Mesenteric fat pad (tissue), 1 donor: ENCODE measurements at places on chromosomes 3 and 15.

DNA sequence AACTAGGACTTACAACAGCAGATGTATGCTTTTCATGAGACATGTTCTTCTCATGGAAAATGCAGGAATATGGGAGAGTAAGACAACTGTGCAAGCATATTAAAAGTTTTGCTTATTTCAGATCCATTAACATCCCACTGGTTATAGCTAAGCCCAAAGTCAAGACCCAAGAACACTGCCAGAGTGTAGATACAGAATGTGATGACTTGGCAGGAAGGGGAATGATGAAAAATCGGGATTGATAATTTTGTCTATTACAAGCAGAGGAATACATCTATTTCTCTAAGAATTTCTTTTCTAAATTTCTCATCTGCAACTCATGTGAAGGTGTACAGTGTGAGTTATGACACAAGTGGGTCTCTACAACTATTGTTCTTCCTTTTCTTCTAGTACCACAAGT, 76.4 kb downstream of the SPATA16 start:
- DNase-seq, result no peak

DNA sequence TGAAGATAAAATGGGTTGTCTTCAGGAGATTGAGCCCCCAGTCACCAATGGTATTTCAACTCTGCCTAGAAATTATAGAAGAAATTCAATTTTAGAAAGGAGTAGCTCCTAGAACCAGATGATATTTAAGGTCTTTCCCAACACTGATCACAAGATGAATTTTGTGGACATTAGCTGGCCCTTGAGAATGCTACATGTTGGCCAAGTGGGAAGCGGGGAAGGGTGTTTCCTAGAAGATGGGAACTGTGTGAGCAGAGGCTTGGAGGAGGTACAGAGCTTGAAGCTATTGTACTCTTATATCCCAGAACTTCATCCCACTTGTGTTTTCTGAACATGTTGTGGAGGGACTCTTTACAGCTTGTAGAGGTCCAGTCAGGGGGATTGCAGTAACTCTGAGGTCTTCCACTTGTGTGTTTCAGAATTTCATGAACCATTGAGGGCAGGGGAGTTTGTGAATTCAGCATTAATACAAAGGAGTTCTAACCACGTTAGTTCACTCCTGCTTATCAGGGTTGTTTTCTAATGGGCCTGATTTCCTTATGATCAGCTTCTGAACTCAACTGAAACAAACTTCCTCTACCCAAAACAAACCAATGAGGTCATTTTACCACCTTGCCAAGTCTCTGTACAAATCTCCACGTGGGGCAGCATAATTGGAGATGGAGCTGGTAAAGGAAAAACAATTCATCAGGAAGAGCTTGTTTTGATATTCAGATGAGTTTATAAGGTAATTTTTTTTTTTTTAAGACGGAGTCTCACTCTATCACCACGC, 152.6 kb upstream of the TPM1 start:
- DNase-seq, result no peak

GRCh38 chr3:63952248-63952594, 40.0 kb upstream of the SCAANT1 start:
- no peak for DNase-seq

DNA sequence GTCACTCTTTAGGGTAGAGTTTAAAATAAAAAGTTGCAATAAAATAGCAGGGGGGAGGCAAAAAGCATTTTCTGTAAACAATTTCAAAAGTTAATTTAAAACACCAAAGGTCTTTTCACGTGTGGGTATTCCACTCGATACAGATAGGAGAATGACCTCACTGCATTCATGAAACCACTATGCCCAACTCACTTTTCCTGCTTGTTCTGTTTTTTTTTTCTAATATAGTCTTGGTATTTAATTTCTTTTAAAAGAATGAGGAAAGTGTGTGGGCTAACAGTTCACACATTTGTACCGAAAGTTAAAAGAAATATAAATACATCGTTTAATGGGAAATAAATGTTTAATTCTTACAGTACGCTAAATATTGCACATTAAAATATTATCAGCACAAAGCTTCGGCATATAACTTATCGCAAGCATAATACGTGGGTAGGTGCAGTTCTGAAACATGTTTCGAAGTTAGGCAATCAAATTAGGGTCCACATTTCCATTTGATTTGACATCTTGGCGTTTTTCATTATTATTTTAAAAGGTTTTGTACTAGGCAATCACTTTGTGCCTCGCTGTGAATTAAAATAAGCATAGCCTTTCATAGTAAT, 41.4 kb downstream of the VGLL4 start:
- DNase-seq, result no peak

DNA sequence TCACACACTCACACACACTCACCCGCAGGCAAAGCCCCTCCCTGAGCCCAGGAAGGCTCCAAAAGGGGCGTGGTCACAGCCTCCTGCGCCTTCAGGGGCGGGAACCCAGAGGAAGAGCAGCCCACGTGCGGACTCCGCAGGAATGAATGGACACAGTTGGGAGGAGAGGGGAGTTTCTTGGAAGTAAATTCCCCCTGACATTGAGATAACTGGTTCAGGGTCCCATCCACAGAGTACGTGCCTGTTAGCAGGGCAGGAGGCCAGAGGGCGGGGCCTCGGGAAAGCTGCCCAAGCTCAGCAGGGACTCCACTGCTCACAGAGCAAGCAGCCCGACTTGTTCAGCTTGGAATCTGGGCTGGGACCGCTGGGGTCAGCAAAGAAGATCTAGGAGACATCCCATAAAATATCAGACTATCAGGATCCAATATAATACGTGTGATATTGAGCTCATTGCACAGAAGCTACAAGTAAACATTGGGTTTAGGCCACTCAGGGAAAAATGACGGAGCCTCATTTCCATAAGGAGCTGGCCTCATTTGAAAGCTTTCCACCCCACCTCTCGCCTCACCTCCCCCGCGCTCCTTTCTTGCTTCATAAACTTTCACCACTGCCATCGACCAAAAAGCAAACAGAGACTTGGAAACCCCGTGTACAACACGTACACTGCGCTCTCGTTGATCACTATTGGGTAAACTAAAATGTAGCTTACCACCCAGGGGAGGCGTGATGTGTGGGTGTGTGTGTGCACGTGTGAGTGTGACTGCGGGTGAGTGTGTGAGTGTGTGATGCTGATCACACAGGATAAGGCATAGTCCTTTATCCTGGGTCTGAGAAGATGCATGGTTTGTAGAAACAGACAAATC, 36.0 kb downstream of the TM2D3 start:
- no peak for DNase-seq

GRCh38 chr3:20055020-20055775, 15.0 kb downstream of the KAT2B start:
- DNase-seq, result no peak

GRCh38 chr3:157123621-157124020, 36.3 kb downstream of the CCNL1 start:
- DNase-seq, result no peak

DNA sequence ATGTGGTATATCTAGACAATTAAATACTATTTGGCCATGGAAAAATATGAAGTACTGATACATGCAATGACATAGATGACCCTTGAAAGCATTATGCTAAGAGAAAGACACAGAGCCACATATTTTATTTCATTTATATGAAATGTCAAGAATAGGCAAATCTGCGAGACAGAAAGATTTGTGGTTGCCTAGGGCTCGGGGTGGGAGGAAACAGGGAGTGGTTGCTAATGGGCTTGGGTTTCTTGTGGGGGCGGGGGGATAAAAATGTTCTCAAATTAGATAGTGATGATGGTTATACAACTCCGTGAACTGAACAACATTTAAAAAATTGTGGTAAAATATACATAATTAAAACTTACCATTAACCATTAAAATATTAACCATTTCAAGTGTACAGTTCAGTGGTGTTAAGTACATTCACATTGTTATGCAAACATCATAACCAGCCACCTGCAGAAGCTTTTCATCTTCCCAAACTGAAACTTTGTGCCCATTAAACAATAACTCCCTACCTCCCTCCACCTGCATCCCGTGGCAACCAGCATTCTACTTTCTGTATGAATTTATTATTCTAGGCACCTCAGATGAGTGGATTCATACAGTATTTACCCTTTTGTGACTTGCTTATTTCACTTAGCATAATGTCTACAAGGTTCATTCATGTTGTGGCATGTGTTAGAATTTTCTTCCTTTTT, 24.3 kb upstream of the ANP32A start:
- no peak for DNase-seq
